ENCODE measurements at places on chromosomes 5 and 9.
A peak's percentile ranks its signal among the peaks of the same experiment; 100 is the strongest.

GRCh38 chr5:39639618-39640089 lies 214.9 kb upstream of the DAB2 start:
- DNase-seq = peak; percentile 83

- peak; percentile 66 for DNase-seq
Measured at GRCh38 chr5:172453206-172453985, 929 bp downstream of the SH3PXD2B start.

DNA sequence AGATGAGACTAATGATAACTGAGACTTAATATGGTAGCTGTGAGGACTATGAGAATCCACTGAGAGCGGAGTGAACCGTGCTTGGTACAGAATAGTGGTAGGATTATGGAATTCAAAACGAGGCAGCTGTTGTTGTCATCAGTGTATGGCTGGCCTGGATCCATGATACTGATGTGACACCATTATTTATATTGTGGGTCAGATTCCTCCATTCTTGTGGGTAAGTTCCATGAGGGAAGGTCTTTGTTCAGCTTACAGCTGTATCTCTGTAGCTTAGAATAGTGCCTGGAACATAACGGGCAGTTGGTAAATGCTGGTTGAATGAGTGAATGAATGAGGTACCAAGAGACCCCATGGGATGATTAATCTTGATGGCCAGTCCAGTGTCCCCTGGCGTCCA lies 61.8 kb downstream of the ACER2 start:
- DNase-seq = no peak

DNA sequence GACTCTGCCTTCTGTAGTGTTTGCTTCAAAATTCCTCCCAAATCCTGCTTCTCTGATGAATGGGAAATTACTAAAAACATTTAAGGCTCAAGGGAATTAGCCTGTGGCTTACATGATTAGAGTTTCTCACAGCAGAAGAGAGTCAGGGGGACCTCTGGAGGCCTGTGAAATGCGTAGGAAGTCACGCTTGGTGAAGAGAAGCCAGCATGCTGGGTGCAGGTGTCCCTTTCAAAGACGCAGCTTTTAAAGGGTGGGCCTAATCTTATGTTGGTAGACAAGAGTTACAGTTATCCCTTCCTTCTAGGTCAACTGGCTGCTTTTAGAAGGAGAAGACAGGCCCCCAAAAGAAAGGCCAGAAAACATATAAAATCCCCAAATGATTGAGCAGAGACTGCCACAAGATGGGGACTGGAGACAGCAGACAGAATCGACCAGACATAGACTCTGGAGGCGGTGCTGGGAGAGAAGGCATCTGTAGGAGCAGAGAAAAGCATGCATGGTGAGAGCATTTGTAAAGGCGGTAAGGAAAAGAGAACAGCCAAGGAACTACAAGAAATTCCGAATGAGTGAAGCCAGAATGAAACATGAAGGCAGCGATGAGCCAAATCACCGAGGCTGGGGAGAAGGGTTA lies 42.3 kb downstream of the B4GALT1 start:
- no peak for DNase-seq

Measured in brain microvascular endothelial cell (primary cell).